ENCODE measurements at places on chromosomes 12 and 14.

GRCh38 chr14:32202491-32202997 lies 525 bp downstream of the RNU6-8 start:
- no peak for DNase-seq

GRCh38 chr14:73787486-73788316 lies 63.9 kb upstream of the PTGR2 start:
- no peak for DNase-seq

DNA sequence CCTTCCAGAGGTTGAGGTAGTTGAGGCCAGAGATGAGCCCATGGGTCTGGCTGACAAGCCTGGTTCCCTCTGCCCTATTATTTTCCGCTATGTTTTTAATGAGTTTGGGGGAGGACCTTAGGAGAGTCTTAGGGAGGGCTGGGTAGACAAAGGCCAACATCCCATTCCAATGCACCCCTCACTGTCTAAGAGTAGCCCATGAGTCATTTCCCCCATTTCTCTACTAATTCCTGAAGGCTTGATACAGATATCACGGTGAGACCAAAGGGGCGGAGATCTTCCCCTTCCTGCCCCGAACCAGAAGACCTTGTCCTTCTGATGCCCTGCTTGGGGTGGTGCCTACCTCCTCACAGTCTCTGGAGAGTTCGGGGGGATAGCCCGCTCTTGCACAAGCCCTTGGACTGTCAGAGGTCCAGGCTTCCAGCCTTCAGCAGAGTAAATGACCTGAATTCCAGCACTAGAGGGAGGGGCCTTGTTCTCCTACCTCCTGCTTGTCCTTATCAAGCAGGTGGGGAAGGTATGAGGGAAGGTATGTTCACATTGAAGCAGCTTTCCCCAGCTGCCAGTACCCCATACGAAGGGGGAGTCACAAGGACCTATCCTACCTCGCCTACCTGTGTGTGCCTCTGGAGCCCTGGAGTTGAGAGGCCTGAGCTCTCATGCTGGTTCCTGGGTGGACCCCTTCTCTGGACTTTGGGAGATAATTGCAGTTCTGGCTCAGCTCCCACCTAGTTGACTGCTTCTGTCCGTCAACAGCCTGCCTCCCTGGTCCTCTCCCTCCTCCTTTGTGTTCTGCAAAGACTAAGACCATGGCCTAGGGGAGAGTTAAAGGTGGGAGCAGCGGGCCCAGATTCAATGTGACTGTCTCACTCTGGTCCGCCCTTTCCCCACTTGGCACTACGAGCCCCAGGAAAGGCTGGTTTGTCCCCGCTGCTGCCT lies 3.7 kb downstream of the PSMB11 start:
- no peak for DNase-seq

- DNase-seq: no peak
These were observed 505.4 kb downstream of the LRFN5 start for GRCh38 chr14:42112108-42112507.

GRCh38 chr14:73878436-73878835 lies 8.2 kb upstream of the ZNF410 start:
- no peak for DNase-seq

DNA sequence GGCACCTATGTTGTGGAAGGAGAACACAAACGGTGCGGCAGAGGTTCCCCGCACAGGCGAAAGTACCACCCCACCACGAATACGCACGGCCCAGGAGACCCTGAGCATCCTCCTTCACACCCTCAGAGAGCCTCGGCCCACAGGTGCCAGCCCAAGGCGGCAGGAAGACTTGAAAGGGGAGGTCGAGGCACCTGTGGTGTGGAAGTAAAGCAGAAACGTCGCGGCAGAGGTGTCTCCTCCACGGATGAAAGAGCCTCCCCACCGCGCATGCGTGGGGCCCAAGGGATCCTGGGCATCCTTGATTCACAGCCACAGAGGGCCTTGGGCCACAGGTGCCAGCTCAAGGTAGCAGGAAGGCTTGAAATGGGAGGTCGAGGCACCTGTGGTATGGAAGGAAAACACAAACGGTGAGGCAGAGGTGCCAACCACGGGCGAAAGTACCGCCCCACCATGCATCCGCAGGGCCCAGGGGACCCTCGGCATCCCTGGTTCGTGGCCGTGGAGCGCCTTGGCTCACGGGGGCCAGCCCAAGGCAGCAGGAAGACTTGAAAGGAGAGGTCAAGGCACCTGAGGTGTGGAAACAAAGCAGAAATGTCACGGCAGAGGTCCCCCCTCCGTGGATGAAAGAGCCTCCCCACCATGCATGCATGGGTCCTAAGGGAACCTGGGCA lies 380.1 kb downstream of the ALG10 start:
- DNase-seq: no peak

DNA sequence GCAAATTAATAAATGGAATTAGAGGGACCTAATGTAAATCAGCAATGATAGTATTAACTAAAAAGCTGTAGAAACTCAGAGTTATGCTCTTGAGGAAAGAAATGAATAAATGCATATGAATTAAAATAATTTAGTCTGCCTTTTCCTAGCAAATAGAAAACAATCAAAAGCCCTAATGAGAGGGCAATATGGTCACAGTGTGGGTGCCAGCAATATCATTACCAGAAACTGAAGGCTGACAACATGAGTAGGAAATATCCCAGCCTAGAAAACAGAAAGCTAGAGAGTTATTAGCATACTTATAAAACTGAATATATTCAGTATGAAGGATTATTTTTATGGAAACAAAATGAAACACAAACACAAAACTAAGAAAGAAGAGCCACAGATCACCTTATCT lies 987.5 kb upstream of the SEL1L start:
- DNase-seq: no peak

DNA sequence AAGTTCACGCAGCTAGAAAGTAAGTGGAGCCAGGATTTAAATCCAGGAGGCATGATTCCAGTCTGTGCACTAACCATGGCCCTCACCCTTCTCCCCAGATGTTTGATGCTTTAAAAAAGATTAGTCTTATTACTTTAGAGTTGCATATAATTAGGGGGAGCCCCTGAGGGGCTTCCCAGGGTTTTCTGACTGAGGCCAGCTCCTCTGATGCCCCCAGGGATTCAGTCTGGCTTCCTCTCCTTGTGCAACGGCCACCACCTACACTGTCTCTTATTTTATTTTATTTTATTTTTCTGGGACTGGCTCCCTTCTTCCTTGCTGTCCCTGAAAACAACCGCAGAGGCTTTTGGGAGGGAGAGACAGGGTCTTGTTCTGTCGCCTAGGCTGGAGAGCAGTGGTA lies 22.6 kb downstream of the CLSTN3 start:
- no peak for DNase-seq

- DNase-seq: no peak
These were observed 22.8 kb downstream of the RAB35 start for GRCh38 chr12:120093592-120094355.

GRCh38 chr12:19410629-19411185 lies 28.6 kb upstream of the AEBP2 start:
- no peak for DNase-seq

GRCh38 chr14:104262515-104263514 lies 124.4 kb downstream of the KIF26A start:
- DNase-seq: no peak

Data from activated CD4-positive, alpha-beta T cell treated with anti-CD3 and anti-CD28 coated beads, Interleukin-2, amount 50 U/mL, for 1 hour (primary cell).